ENCODE measurements at places on chromosomes 1 and 21.

GRCh38 chr1:223017291-223017690 lies 125.8 kb downstream of the TLR5 start:
- DNase-seq: no peak

DNA sequence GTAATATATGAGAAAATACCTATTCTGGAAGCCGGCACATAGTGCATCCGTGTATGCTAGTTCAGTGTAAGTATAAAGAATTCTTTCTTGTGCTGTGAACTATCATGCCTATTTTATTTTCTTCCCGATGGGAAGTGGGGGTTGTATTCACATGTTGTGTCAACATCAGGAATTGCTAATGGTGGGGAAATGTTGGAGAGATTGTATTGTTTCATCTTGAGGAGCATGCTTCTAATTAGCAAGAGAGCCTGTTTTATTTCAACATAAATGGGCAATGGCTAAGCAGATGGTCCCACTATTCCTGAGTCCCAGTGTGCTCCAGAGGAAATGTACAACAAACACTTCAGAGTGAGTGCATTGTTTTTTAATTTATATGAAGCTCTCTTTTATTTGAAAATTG lies 485.2 kb downstream of the PLPP3 start:
- no peak for DNase-seq

DNA sequence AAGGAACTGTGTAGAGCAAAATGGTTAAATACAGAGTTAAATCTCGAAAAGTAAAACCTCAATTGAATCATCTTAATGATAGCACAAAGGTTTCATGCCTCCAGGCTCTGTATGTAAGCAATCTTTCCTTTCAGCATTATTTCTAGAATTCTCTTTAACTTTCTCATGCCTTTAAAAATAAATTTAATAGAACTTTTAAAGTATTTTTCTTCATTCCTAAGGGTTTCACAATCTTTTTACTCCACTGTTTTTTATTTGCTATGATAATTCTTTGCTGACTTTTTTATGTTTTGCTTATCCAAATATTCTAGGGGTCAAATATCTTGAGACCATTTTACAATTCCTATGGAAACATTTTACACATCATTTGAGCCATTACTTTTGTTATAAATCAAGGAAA lies 288.0 kb downstream of the BACH1 start:
- DNase-seq: no peak

DNA sequence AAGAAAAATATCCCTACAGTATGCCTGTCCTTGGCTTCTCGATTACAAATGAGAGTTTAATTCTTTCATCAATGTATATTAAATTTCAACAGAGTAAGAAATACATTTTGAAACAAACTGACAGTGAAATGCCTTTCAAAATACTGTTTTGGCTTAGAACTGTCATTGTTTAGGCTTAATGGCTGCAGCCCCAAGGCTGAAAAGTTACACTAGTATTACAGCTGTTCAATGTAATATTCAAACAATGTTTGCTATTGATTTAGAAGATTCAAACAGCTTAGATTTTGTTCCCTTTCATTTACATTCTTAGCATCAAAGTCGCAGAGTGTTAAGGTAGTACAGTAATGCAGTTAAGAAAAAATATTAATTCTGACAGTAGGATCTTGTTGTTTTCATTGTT lies 882.9 kb upstream of the ADGRL2 start:
- no peak for DNase-seq

- DNase-seq: no peak
Observed at GRCh38 chr1:175163702-175164101, 28.9 kb downstream of the KIAA0040 start.

- no peak for DNase-seq
Observed at GRCh38 chr1:37485902-37486679, 11.7 kb downstream of the ZC3H12A start.

GRCh38 chr1:87017998-87018672 lies 103.7 kb downstream of the HS2ST1 start:
- no peak for DNase-seq

- DNase-seq: no peak
Observed at GRCh38 chr1:5611431-5611830, 380.8 kb downstream of the NPHP4 start.

GRCh38 chr1:26408604-26409003 lies 2.0 kb upstream of the LIN28A start:
- DNase-seq: peak; percentile 47

DNA sequence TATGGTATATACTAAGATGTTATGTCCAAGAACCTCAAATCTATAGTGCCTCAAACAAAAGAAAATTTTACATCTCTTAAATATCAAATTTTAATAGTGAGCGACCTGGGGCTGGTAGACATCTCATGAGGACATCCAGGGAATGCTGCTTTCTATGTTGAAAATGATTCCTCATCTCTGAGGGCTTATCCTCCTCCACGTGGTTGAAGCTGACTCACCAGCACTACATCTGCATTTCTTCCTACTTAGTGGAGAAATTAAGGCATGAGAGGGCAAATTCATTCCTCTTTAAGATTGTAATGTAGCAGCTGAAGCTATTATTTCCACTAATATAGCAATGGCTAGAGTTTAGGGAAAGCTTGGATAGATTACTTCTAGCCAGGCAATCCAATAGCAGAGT lies 529.5 kb downstream of the COL11A1 start:
- DNase-seq: no peak

- DNase-seq: no peak
Observed at GRCh38 chr1:13922466-13923110, 222.6 kb downstream of the PRDM2 start.

DNA sequence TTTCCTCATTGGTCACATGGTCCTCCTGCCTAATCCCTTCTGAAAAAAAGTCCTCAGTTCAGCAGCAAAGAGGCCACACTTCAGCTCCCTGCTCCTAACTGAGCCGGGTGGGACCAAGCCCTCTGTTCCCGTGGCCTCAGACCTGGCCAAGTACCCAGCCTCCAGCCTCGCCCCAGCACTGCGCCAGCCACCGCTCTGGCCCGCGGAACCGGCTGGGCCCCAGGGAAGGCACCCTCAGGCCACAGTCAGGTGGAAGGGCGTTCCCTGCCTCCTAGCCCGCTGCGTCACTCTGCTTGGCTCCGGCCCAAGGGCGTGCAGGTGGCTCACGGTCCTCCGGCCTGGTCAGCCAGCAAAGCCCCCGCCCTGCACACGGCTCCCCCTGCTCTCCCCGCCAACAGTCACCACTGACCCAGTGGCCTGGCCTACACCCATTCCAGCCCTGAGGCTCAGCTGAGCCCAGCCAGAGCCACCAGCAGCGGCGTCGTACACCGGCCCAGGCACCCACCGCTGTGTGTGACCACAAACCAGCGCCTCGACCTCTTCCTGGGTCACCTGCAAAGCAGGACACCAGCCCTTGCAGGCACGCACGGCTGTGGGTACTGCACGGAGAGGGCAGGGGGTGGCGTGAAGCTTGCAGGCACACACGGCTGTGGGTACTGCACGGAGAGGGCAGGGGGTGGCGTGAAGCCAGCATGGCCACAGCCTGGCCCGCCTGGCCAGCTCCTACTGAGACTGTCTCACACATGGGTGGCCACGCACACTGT lies 19.4 kb downstream of the NADK start:
- DNase-seq: no peak

- no peak for DNase-seq
Observed at GRCh38 chr1:39490596-39491145, 765 bp upstream of the BMP8A start.
